ENCODE measurements at places on chromosomes 11 and 22.
A peak's percentile ranks its signal among the peaks of the same experiment; 100 is the strongest.

DNA sequence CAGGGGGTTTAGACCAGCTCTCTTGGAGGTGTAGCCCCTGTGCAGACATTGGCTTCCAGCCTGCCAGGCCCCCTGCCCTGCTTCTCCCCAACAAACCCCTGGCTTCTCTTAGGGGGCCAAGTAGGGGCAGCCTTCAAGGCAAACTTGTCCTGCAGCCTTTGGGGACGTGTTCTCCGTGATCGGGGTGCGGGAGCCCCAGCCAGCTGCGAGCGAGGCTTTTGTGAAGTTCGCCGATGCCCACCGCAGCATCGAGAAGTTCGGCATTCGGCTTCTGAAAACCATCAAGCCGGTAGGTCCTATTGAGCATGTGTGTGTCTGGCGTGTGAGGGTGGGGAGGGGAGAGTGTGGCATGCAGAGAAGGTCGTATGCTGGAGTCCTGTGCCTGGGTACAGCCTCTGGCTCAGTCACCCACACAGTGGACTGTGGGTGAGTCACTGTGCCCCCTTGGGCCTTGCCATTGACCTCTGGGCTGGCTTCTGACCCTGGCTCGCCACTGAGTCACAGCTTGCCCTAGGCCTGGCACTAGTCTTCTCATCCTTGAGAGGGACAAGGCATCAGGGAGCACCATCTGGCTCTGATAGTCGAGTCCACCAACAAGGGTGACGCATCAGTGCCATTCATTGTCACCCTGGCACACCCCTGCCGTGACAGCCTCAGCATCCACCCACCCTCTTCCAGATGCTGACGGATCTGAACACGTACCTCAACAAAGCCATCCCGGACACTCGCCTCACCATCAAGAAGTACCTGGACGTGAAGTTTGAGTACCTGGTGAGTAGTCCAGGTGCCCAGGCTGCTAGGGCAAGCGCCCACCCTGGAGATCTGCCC, 11.4 kb downstream of the SLC16A8 start:
- no peak for DNase-seq

- peak; percentile 82 for DNase-seq
Measured at GRCh38 chr11:121194731-121195596, 93.9 kb downstream of the TECTA start.

DNA sequence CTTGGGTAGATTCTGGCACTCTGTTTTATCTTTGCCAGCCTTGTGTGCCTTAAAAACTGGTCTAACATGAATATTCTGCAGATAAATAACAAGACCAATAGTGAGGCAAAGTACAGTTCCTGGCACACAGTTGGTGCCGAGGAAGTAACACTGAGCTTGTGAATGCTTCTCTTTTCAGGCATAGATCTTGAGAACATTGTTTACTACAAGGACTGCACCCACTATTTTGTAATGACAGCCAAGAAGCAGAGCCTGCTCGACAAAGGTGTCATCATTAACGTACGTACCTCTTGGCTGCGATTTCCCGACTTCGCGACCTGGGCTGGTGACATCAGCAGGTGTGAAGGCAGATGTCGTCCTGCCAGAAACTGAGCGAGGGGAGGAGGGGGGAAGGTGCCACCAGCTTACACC, 105.7 kb downstream of the MICAL2 start:
- no peak for DNase-seq

- DNase-seq = no peak
Measured at GRCh38 chr11:43396617-43397016, 37.9 kb downstream of the TTC17 start.

- DNase-seq = no peak
Measured at GRCh38 chr11:86917589-86917988, 37.6 kb downstream of the FZD4 start.

- no peak for DNase-seq
Measured at GRCh38 chr11:30789270-30789669, 203.1 kb upstream of the MPPED2 start.

DNA sequence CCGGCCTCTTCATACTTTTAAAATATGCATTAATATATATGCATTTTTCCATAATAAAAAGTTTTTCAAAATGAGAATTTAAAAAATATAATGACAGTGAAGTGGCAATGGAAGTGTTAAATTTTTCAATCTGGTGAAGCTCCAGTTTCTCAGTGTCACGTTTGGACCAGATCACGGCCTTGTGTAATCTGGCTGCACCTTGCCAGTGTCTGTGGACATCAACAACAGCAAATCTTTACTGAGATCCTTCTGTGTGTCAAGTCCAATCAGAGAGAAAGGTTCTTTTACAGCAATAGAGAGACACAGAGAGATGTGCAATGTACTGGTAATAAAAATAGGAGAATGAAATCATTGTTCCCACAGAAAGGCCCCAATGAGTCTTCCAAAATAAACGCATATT, 49.8 kb upstream of the PAK1 start:
- no peak for DNase-seq

- no peak for DNase-seq
Measured at GRCh38 chr11:129768356-129768755, 47.3 kb upstream of the TMEM45B start.

DNA sequence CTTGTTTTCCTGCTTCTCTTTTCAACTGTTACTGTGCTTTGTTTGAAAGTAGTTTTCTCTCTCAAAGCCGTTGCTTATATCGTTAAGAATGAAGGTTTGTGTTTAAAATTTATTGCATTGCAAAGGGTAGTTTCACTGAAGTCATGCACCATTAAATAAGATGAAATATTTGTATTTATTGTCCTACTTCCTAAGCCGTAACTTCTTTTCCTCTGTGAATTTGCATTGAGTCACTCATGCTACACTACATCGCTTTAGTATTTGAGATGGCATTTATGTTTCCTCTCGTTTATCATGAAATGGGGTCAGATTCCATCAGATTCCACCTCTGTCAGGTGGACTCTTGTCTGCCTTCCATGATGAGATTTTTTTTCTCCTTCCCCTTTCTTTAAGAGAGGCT, 65.8 kb upstream of the RASSF10 start:
- DNase-seq = no peak

DNA sequence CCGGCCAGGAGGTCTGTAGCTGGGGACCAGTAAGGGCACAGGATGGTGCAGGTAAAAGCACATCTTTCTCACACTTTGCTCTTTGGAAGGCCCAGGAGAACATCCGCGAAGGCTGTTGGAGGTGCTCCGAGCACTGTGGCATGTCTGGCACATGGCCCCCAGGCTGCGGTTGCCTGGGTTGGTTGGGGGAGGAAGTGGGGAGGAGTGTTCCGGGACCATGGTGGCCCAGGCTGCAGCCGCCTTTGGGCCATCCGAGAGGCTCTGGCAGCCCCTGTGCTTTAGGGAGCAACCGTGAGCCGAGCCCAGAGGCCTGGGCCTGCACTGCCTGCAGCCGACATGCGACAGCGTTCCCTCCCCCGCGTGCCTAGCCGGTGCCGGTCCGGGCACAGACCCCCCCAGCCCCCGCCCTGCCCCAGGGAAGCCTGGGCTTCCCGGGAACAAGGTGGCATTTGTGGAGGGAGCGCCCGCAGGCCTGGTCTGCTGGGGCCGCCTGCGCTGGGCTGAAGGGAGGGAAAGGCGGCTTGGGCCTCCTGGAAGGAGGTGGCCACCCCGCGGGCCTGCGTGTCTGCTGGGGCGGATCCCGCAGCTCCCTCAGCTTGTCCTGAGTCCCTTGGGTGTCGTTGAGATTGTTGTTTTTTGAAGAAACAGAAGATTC, 57.9 kb downstream of the GRAMD4 start:
- DNase-seq = no peak
